ENCODE measurements at places on chromosomes 7 and 10. TPM values are rescaled to one million over a fixed set of nuclear protein-coding genes. Genes with fewer than 3 reads are reported as not detected.
A peak's percentile ranks its signal among the peaks of the same experiment; 100 is the strongest.

Gene CACNB2
- polyA plus RNA-seq = not detected

Gene ASL
- polyA plus RNA-seq = 57.8 TPM

Gene RBM17
- polyA plus RNA-seq = 15.5 TPM

DNA sequence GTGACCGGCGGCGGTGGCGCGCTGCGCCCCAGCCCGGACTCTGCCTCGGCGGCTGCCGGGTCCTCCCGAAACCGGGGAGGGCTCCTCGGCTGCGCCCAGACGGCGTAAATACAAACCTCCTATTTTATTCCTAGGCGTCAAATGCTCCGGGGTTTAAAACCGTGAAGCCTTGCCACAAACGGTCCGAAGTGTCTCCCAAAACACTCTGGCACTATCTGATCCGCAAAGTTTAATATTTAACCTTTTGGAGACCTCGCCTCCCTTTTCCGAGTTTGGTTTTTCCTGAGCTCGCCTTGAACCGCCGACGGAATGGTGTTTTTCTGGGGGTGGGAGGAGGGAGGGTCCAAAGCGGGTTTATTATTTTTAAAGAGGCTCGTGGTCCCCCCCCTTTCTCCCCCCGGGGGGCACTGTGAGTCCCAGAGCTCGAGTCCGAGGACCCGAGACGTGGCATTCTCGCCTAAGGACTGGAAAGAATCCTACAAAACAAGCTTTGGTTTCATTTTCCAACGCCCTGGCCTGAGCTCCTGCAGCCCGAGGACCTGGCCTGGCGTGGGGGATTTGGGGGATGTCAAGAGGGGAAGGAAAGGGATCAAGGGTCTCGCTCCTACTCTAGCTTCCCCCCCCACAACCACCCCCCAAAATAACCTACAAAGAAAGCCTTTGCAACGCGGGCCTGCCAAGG, 1.8 kb downstream of the TNRC18 start:
- peak; percentile 61 for DNase-seq

DNA sequence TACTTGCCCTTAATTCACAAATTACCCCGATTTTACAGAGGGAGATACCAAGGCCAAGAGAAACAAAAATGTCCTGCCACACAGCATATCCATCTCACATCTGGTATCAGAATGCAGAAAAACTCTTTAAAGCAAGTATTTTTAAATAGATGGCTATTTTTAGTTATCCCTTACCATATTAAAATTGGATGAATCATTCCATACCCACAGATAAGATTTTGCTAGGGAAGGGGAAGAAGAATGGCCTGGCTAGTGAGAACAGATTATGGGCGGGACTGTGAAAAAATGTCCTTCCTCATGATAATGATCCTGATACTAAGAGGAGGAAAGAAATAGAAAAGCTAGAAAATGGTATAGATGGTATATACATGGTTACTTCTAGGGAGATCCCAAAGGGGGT, 80.6 kb upstream of the GATAD1 start:
- DNase-seq = no peak

GRCh38 chr7:70242826-70243225, 644.6 kb downstream of the AUTS2 start:
- DNase-seq = no peak

GRCh38 chr7:36154255-36155212, 1.5 kb downstream of the EEPD1 start:
- DNase-seq = no peak

DNA sequence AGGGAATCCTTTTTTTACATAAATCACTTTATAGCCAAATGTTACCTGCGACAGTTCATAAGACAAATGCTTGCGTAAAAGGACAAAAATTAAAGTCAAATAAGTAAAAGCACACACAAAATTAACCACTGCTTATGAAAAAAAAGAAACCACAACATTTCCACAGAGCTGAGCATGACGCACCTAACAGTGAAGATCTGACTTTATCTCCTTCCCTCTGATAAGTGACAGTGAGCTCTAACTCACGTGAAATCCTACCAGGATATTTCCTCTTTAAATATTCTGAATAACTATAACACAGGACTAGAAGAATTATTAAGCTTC, 225.5 kb downstream of the SFMBT2 start:
- no peak for DNase-seq

- DNase-seq = no peak
Observed at GRCh38 chr7:17056491-17057142, 174.8 kb upstream of the AGR3 start.

- no peak for DNase-seq
Observed at GRCh38 chr7:53904355-53904754, 637.8 kb upstream of the VSTM2A start.

- DNase-seq = no peak
Observed at GRCh38 chr7:149296368-149296767, 34.4 kb downstream of the ZNF783 start.

Gene LIPJ
- polyA plus RNA-seq = not detected

Gene SLF2
- 6.7 TPM for polyA plus RNA-seq

Gene TUBAL3
- not detected for polyA plus RNA-seq

Gene LRRC18
- polyA plus RNA-seq = not detected

Gene VWDE
- 0.10 TPM for polyA plus RNA-seq

DNA sequence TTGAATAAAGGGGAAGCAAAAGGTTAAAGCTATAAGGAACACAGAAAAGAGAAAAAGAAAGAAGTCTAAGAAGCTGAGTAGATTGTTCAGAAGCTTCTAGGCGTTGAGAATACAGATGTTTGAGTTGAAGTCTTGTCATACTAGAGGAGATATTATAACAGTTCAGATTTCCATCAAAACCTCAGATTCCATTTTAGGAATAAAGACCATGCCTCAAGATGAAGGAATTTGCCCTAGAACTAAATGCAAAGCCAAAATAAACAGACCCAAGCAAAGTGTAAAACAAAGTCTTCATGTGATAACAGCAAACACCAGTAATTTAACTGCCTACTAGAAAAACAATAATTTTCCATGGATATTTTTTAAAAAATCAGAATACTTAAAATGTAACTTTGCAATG, 476.5 kb upstream of the POT1 start:
- peak; percentile 62 for DNase-seq

Gene SFRP5
- not detected for polyA plus RNA-seq

DNA sequence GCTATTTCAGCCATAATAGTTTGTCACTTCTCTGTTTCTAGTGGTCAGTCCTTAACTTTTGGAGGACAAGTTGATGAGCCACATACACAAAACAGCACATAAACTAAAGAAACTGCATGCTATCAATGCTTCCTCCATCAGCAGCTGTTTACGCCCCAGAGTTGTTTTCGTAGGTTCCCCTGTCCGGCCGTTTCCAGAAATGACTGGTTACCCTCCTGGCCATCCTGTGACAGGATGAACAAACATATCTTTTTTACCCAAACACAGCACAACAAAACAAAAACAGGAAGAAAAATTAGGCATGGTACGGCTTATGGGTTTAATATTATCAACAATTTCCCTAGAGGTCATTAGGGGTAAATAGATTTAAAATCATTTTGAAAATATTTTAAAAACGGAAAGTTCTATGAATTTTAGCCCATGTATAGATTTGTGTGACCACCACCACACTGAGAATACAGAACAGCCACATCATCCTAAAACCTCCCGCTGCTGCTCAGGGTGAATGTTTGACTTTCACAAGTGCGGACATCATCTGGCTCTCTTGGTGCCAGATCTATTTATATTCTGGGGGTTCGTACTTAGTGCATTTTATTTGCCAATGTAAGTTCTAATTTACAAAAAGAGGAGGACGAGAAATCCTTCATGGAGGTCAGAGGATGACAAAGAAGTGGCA, 74.8 kb downstream of the HIPK2 start:
- DNase-seq = no peak

DNA sequence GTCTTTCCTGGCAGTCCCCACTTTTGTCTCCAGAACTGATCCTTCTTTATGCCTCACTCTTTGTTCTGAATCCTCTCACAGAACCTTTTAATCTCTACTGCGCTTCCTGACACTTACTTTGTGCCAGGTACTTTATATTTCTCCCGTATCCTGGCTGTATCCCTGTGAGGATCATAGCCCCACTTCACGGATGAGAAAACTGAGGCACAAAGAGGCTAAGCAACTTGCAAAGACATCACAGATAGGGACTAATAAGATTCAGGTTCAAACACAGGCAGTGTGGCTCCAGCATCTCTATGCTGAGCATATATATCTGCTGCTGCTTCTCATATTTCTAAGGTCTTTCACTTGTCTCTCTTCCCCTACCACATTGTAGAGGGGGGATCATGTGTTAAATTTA, 116.7 kb downstream of the CHN2 start:
- no peak for DNase-seq

DNA sequence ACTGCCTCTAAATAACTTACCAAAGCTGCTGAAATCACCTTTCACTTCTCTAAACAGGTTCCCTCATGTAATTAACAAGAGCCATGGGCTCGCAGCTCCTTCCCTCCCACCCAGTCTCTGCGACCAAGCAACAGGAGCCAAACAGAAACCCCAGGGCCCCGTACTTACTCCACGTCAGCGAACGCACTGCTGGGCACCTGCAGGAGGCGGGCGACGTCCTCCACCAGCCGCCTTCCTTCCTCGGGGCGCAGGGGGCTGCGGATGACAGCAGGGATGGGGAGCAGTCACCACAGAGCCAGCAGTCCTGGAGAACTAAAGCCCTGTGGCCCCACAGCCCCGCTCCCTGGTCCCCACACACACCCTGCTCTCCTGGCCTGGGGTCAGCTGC, 477.0 kb downstream of the PTPRN2 start:
- DNase-seq = no peak

- no peak for DNase-seq
Observed at GRCh38 chr7:71775648-71776047, 636.5 kb downstream of the CALN1 start.

DNA sequence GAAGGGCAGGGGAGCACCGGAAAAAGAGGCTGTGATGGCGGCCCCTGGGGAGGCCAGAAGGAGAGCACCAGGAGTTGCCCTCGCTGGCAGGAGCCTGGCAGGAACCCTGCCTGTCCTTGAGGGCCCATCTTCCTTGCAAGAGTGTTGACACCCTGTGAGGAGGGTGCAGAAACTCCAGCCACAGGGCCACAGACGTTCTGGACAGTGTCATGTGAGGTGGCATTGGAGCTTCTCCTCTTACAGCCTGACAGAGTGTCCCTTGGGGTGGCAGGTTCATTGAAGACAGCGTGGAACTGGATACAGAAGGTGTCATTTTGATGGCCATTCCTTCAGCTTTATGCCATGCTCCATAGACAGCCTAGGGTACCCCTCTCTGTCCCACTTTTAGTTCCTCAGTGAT, 54.2 kb downstream of the RBM20 start:
- no peak for DNase-seq

DNA sequence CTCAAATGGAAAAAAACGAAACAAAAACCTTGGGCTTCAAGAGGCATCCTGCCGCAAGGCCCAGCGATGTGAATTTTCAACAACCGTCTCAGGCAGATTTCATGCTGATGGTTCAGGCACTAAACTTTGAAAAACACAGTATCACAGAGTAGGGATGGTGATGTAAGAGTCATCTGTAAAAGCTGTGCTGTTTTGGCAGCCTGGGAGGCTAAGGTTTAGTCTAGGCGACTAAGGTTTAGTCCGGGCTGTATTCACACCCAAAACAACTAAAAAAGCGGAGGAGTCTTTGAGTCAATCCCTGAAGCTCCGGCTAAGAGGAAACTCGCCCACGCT, 420 bp upstream of the MINPP1 start:
- no peak for DNase-seq

GRCh38 chr7:67619175-67619574, 622.5 kb downstream of the TYW1 start:
- no peak for DNase-seq

DNA sequence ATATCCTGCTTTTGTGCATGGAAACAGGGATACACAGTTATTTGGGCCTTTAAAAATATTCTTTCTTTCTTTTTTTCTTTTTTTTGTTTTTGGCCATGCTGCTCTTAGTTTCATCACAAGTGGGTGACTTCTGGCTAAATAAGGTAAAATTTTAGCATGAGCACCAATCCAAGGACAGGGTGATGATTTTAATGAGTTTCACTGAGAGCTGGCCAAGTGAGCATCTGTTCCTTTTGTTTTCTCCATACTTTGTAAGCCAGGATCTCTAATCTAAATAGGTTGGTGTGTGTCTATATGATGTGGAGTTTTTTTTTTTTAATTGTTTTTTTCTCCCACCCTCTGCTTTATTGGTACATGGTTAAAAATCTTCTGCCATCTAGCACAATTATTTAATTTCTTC, 106.8 kb downstream of the POLL start:
- DNase-seq = no peak

Gene BMPER
- 0.10 TPM for polyA plus RNA-seq

- peak; percentile 40 for DNase-seq
Observed at GRCh38 chr7:106313456-106313901, 28.7 kb upstream of the NAMPT start.

DNA sequence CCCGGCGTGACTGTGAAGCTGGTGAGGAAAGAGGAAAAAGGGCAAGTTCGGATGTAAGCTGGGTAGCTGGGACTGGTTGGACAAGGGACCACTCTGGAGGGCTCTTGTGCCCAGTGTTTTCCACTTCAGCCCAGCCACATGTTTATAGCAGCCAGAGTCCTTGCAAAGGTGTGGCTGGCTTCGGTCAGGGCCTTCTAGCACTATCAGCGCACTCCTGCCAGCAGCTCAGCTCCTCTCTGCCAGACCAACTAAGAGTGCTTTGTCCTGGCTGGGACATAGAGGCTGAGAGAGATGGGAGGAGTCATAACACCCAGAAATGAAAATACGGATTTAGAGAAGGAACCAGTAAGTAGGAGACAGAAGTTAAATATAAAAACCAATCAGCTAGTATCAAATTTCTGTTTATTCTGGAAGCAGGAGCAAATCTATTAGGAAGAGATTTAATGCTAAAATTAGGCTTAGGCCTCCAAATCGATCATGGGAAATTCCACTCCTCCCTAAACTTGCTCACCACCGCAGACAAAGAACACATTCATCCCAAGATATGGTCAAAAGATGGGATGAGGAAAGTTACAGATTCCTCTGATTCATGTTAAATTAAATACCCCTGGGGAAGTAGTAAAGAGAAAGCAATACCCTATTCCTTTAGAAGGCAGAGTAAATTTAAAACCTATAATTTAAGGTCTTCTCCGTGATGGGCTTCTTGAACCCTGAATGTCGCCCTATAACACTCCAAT, 135.0 kb downstream of the RALA start:
- no peak for DNase-seq

Gene HOXA6
- polyA plus RNA-seq = 10.0 TPM

- DNase-seq = no peak
Observed at GRCh38 chr10:100995181-100995580, 4.4 kb upstream of the LZTS2 start.

DNA sequence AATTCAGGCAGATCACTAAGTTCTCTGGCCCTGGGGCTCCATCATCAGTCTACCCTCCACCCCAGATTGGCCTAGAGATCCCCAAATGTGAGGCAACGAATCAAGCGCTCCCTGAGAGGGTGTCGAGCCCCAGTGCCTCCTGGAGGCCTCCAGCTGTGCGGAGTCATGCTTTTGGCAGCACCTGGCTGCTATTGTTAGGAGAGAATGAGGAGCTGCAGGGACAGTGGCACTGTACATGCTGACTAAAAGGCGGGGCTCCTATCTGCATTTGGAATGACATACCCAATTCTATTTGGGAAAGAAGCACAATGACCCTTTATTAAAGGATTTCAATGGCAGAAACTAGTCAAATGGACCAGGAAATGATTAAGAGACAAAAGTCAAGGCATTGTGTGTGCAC, 161.8 kb downstream of the DPY19L1 start:
- no peak for DNase-seq

Gene OR13A1
- not detected for polyA plus RNA-seq
